NK-92 treated with Interleukin-12 subunit alpha and Interleukin-12 subunit beta, amount 100 ng/mL, for 24 hours (cell line): ENCODE measurements at places on chromosomes 1 and 21.

- no peak for DNase-seq
These were observed 22.6 kb downstream of the ANKRD13C start for GRCh38 chr1:70331962-70332361.

DNA sequence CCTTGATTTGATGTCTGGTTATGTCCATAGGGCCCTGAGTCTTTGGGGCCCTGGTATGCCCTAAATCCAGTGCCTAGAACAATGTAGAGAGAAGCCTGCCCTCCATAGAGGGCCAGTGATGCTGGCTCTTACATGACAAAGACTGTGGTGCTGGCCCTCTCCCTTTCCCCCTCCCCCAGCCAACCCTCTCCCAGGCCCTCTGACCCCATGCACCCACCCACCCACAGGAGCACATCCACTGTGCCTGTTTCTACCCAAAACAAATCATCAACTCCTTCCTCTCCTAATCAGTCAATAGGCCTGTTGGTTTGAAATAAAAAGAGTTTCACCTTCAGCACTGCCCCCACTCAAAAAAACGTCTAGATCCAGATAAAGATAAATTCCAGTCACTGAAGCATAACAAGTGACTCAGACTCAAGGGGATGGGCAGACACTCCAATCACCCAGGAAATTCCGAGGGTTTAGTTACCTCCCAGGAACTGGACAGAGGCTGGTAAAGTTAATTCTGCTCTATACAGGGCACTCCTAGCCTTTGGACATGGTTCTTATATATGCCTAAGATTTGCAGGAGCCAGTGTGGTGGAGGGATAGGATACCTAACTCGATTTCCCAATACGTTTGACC is 144.8 kb upstream of the VANGL1 start:
- DNase-seq, result no peak

- no peak for DNase-seq
These were observed 41.0 kb downstream of the MEGF6 start for GRCh38 chr1:3570066-3570986.

DNA sequence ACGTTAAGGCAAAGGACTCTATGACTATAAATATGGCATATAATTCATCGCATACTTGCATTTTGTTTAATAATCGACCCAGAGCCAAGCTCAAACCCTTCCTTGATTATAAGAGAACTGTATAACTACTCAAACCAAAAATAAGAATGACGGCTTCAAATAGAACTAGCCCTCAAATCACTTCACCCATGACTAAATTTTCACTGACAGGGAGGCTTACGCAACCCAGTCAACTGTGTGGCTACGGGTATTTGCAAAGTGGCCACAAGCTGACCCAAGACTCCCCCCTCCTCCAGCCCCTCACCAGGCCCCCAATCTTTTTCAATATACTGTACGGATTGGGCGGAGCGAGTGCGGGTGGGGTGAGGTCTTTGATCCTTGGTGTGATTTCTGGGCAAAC is 268.3 kb downstream of the ASTN1 start:
- no peak for DNase-seq

DNA sequence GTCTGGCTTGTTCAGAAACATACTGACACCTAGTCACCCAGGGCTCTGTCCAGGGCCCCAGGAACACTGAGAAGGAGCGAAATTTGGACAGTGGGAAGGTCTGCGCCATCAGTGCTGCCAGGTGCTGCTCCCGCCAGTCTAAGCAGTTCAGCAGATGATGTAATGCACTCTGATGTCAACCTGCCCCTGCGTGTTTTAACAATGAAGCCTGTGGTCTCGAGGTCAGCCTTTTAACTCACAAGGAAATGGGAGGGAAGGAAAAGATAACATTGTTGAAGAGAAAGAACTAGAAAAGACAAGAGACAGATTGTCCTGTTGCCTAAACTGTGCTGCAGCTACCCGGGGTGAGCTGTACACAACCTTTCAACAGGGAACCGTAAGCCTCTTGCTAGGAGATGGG is 126.6 kb upstream of the IFFO2 start:
- no peak for DNase-seq

GRCh38 chr1:31426249-31426922 is 13.4 kb downstream of the SERINC2 start:
- no peak for DNase-seq

DNA sequence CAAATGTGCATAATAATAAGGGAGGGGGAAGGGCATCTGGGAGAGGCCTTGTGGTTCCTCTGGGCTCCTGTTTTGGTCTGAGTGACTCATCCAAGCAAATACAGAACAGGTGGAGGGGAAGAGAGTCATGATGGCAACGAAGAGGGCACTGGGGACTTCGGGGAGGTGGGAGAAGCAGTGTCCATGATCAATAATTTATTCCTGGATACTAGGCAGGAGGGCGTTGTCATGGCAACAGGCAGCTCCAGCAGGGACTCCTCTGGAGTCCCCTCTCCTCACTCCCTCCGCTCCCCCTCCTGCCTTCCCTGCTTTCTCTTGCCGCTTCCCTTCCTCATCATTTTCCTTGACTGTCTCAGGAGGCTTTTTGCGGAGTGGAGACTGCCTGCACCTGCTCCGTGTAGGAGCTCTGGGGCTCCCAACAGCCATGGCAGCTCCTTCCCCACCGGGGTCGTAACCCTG is 12.3 kb upstream of the NFASC start:
- DNase-seq, result no peak

GRCh38 chr1:67616394-67616985 is 68.5 kb upstream of the GADD45A start:
- no peak for DNase-seq

DNA sequence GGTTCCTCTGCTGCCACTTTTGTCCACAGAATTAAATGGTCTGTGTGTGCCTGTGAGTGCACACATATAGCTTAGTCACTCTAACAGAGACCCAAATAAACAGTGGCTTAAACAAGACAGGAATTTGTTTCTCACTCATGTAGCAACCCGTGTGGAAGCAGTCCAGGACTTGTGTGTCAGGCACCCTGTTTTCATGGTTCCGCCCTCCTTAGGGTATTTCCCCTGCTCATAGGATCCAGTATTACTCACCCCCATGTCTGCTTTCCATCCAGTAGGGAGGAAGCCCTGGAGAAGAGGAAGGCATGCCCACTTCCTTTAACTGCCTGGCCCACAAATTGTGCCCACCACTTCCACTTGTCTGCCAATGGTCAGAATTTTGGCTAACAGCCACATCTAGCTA is 41.3 kb upstream of the TACSTD2 start:
- no peak for DNase-seq

DNA sequence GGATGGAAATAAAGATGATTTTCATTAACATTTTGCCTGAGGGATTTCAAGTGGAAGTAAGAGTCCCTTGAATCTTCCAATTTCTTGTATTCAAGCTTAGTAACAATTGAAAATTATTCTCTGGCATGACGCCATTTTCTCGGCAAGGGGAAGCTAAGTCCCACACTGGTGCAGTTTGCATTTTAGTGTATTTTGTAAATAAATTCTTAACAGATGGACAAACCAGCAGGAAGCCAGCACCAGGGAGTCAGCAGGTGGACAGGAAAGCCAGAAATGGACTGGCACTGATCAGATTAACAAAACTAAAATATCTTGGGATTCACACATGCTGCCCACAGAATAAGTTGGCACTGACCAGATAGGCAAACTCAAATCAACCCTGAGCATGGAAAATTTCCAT is 311.3 kb downstream of the LRRIQ3 start:
- no peak for DNase-seq

- DNase-seq, result no peak
These were observed 1128.7 kb downstream of the AMY1C start for GRCh38 chr1:104878203-104878909.

GRCh38 chr1:160437432-160438316 is 37.3 kb downstream of the VANGL2 start:
- no peak for DNase-seq

GRCh38 chr1:11768821-11769220 is 6.8 kb downstream of the C1orf167 start:
- DNase-seq, result no peak

GRCh38 chr1:1974834-1975233 is 28.8 kb downstream of the CFAP74 start:
- no peak for DNase-seq
